Stimulated activated CD8-positive, alpha-beta memory T cell treated with anti-CD3 and anti-CD28 coated beads, Interleukin-7, amount 100 ng/mL, for 48 hours (primary cell): ENCODE measurements at places on chromosomes 3 and 15.
A peak's percentile ranks its signal among the peaks of the same experiment; 100 is the strongest.

- DNase-seq: no peak
Observed at GRCh38 chr15:28060005-28060404, 39.1 kb downstream of the OCA2 start.

DNA sequence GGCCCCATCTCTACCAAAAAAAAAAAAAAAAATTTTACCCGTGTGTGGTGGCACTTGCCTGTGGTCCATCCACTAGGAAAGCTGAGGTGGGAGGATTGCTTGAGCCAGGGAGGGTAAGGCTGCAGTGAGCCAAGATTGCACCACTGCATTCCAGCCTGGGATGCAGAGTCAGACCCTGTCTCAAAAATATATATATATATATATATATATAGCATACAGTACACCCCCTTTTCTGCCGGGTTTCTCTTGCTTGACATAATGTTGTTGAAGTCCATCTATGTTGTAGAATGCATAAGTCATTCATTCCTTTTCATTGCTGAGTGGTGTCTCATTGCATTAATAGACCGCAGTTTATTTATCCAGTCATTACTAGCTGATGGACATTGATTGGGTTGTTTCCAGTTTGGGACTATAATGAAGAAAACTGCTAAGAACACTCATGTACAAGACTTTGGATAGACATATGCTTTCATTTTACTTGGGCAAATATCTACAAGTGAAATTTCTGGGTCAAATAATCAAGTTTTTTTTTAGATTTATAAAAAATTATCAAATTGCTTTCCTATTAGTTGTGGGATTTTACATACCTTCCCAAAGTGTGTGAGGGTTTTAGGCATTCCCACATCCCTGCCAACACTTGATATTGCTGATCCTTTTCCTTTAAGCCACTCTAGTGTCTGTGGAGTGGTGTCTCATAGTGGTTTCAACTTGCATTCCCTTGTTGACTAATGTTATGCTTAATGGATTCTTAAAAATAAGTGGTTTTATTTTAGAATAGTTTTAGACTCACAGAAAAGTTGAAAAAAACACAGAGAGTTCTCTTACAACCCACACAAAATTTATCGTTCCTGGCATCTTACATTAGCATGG lies 2.1 kb upstream of the PRR20G start:
- DNase-seq: no peak

GRCh38 chr3:40417845-40418543 lies 31.0 kb downstream of the ENTPD3 start:
- DNase-seq: no peak

- no peak for DNase-seq
Observed at GRCh38 chr3:74489050-74489792, 125.2 kb downstream of the CNTN3 start.

- DNase-seq: no peak
Observed at GRCh38 chr15:67164811-67165253, 89.6 kb downstream of the AAGAB start.

DNA sequence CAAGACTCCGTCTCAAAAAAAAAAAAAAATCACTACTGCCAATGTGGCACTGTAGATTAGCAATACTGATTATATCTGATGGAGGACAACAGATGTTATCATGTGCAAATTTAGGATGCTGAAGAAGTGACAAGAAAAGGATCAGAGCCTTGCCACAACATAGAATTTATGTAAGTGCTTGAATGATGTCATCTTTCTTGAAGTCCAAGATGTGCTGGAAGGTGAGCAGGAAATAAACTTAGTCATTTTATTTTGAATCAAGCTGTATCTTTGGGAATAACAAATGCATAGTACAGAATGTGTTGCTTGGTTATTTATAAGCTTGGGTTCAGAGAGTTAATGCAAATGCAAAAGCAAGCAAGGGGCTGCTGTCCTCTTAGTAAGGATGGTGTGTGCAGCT lies 47.1 kb downstream of the IL12A start:
- no peak for DNase-seq

- DNase-seq: no peak
Observed at GRCh38 chr15:40878785-40879184, 4.8 kb upstream of the RHOV start.

GRCh38 chr15:28111543-28111942 lies 12.4 kb upstream of the OCA2 start:
- DNase-seq: no peak

DNA sequence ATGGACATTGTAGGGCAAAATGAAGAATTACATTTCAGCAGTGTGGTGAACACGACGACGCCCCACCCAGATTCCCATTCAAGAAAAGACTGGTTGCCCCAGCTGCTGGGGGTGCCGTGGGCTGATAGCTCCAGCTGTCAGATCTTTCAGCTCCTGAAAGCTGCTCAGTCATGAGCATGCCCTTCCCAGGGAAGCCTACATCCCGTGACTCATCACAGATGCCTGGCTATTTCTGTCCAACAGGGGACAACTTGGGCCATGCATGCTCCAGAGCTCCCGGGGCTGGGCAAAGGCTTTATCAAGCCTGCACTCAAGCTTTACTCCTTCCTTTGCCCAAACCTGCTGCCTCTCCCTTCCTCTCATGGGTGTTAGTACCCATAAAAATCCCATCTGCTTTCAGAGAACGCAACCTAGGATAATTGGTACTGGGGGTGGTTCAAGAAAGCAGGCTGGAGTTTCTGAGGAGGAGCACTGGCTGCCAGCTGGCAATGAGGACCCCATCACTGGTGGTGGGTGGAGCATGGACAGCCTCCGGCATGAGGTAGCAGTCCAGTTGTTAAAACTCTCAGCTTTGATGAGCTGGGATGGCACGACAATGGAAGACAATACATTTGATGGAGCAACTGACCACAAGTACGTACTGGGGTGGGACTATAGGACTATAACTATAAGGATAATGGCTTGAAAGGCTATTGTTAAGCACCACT lies 16.4 kb upstream of the ST8SIA2 start:
- no peak for DNase-seq

- DNase-seq: no peak
Observed at GRCh38 chr3:57963811-57964346, 44.3 kb upstream of the FLNB start.

DNA sequence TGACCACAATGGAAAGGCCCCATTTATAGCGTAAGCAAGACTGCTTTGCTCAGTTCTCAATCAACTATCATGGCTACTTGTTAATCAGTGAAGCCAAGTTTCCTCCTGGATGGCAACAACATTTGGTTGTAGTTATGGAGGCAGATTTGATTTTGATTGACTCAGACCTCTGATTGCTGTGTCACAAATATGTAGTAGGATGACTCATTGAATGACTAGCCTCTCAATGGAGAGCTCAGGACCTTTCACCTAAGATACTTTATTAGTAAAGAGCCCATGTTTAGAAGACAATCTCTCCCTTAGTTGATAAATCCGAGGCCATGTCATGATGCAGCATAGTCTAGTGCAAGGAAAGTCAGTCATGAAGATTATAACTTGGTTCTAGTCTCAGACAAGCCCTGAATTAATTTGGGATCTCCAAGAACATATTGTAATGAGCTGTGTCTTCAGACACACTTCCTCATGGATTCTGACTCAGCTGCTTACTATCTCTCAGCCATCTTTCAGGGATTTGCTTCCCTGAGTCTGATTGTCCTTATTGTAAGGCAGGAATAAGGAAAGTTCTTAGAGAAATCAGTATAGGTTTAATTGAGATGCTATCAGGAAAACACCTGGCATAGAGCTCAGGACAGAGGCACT lies 397.4 kb upstream of the TMCO5A start:
- no peak for DNase-seq

DNA sequence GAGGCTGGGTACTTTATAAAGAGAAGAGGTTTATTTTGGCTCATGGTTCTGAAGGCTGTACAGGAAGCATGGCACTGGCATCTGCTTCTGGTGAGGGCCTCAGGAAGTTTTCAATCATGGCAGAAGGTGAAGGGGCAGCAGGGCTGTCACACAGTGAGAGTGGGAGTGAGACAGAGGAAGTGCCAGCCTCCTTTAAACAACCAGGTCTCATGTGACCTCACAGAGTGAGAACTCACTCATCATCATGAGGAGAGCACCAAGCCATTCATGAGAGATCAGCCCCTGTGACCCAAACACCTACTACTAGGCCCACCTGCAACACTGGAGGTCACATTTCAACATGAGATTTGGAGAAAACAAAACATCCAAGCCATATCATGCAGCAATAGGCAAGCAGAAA lies 9.3 kb upstream of the RFTN1 start:
- DNase-seq: no peak

GRCh38 chr3:145776782-145777408 lies 384.1 kb downstream of the PLOD2 start:
- DNase-seq: no peak

DNA sequence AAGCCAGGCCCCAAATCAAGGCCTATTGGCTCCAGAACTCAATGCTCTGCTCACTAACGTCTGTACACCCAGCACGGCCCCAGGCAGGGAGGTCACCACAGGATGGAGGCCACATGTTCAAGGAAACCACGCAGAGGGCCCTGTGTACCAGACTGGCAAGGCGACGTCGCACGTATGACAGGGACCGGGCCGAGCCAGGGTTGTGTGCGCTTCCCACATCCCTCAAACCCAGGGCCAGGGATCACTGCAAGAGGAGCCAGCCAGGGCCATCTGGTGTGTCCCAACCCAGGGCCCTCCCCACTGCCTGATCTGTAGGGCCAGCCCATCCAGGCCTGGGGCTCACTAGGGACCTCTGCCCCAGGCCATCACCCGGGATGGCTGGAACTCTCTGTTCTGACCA lies 62.0 kb downstream of the ZNF445 start:
- DNase-seq: no peak

GRCh38 chr3:9791790-9792404 lies 376 bp downstream of the TADA3 start:
- no peak for DNase-seq

- DNase-seq: no peak
Observed at GRCh38 chr3:31369637-31370379, 162.9 kb upstream of the STT3B start.

DNA sequence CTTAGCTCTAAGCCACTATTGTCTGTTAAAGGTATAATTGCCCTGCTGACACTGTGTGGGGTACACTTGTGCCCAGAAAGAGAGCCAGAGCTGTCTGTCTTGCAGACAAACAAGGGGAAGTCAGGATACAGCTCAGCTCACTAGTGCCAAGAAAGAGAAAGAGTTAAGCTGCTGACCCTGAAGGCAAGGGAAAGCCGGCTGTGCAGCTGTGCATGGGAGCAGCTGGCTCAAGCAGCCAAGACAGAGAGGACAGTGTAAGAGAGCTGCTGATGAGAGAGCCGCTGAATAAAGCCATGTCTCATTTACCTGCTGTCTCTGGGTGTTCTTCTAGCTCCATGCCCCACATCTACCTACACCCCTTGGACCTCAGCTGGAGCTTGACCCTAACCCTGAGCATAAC lies 428.1 kb upstream of the NAALADL2 start:
- DNase-seq: no peak

- DNase-seq: no peak
Observed at GRCh38 chr15:72365844-72366243, 10.0 kb downstream of the HEXA start.

- peak; percentile 22 for DNase-seq
Observed at GRCh38 chr3:24680214-24680967, 185.7 kb upstream of the THRB start.

GRCh38 chr3:147427746-147428145 lies 18.6 kb downstream of the ZIC1 start:
- DNase-seq: no peak

DNA sequence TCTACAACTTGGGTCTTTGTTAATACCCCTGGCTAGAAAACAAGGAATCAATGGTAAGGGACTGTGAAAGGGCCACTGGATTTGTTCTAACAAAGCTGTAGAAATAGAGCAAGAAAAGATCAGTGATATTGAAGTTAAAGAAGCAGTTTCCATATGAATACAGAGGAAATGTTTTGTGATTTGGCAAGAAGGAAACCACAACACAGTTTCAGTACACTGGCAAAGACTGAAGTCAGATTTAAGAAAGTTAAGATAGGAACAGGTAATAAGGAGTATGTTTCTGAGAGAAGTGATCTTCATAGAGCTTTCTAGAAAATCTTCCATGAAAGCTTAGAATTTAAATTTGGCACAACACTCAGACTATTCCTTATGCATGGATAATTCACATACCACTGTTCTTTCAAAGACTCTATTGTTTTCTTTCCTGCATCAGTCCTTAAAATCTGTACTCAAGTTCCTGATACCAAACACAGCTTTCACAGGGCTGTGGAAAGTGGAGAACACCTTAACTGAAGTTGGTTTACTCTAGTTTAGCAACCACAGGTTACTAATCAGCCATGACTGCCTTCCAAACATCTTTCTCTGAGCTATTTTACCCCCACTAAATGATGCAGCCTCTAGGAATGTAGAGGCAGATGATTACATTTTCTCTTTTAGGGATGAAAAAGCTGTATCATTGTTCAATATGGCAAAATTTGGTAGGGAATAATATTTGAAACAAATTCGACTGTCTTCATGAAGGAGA lies 32.4 kb upstream of the ALCAM start:
- DNase-seq: no peak

DNA sequence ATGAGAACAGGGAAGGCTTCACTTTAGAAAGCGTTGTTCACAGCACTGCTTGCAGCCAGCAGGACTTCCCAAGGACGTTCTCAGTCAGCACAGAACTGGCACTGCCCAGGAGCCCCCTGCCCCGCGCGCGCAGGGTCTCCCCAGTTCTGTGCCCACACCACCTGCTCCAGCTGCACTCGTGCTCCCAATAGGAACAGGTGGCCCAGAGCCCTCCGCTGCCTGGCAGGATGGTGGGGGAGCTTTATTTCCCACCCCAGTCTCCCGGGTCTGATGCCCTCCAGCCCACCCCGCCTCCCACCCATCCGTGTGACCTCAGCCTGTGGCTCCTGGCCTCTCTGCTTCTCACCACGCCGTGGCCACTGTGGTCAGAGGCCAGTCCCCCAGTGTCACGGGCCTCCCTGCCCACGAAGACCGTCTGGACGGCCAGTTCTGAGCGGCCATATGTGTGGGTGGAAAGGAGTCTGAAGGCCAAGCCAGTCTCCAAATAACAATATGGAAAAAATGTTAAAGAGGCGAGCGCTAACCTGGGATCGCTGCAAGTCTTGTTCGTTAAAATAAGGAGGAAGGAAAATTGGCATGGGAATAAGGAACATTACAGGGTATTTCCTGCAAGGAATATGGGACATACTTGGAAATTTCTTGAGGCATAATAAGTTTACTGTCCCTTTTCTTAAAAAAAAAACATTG lies 54.6 kb upstream of the PCSK6 start:
- no peak for DNase-seq

DNA sequence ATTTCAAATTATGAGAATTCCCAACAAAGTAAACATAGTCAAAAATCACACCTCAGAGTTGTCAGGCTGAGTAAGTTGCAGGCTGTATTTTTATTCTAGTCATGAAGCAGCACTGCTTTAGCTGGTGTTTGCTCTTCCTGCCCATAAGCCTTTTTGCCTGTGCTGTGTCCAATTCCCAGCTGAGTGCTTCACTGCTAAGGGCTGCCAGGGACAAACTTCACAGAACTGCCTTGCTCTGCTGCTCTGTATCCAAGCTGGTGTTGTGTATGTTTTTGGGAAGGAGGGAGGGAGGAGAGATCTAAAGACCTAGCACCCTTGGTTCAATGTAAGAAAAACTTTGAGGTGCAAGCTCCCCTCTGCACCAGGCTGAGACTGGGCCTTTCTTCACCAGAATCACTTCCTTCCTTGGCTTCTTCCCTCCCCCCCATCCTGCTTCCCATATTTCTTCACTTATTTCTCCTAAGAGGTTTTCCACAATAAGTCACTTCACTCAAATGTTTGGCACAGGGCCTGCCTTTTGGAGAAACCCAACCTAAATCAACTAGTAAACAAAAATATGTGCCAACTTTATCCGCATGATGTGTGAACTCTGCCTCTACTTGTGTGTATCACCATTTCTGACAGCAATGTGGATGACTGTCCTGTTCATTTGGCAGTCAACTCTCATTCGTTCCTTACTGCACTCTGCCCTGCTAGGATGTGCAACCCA lies 156.1 kb downstream of the TBL1XR1 start:
- no peak for DNase-seq
